ENCODE measurements at places on chromosomes 12 and 14.

DNA sequence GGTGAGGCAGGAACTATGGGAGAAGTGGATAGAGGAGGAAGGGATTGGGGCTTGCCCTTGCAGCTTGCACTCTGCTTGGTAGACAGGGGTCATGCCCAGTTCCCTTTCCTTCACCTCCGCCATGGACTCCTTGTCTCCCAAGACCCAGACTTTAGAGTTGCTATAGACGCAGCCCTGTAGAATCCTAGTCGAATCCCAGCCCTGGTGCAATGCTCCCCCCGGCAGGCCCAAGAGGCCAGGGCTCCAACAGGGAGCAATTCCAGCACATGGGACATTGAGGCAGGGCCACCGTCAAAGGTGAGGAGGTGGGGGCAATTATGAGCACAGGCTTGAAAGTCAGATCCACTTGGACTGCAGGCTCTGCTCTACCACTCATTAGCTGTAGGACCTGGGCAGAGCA lies 29.5 kb upstream of the BCDIN3D start:
- no peak for DNase-seq

- no peak for DNase-seq
Observed at GRCh38 chr12:68775121-68775630, 29.2 kb downstream of the SLC35E3 start.

GRCh38 chr14:61296719-61297502 lies 15.8 kb upstream of the TMEM30B start:
- DNase-seq, result no peak

- DNase-seq, result no peak
Observed at GRCh38 chr12:34186492-34186891, 164.2 kb downstream of the ALG10 start.

- DNase-seq, result no peak
Observed at GRCh38 chr14:59134307-59134706, 54.2 kb upstream of the DAAM1 start.

GRCh38 chr14:105363847-105364708 lies 34.3 kb upstream of the TEX22 start:
- peak; percentile 18 for DNase-seq

DNA sequence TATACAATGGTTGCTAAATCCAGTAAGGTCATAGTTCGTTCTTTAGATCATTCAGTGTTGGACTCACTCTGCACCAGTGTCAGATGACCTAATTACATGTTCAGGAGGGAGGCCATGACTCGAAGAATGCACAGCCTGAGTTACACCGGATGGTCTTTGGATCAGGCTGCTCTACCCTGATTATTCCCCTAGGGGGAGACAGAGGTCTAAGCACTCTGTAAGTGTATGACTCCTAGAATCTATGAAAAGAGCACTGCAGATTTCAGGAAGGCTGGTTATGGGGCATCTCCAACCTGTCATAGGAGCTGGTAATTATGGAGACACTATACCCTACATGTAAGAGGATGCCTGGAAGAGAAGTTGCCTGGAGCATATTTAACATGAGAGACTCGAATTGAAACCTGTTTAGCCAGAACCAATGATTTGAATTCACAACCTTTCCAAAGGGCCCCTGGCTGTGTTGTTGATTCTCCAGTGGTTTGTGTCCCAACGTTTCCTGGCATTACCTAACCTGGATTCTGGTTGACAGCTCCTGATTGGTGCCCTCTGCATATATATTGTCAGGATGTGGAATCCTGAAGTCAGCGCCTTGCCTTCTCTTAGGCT lies at the start of gene MUCL1:
MUCL1 (plus strand) TSS at position 584 of the 606 bp plus-strand sequence. CDS start 67 bp downstream, outside the sequence.
- peak; percentile 71 for DNase-seq

DNA sequence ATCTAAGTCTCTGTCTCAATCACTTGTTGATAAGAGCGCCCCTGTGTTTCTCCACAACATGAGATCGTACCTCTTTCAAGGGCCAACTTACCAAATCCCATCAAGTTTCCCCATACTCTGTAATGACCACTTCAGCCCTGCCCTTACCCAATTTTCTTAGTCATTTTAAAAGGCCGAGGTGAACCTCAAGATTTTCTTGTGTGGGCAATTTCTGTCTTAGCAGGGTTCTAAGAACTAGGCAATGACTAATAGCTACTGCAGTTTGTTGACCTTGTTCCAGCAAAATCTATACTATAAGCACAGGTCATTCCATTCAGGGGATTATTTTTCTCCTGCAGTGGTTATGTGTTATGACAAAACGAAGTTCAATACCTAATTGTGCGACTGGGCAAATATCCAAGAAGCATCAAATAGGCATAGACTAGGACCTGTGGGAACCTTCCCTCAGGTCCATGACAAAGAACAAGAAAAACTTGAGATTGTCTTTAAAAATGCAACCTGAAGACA lies 359.8 kb downstream of the PCNX1 start:
- no peak for DNase-seq

DNA sequence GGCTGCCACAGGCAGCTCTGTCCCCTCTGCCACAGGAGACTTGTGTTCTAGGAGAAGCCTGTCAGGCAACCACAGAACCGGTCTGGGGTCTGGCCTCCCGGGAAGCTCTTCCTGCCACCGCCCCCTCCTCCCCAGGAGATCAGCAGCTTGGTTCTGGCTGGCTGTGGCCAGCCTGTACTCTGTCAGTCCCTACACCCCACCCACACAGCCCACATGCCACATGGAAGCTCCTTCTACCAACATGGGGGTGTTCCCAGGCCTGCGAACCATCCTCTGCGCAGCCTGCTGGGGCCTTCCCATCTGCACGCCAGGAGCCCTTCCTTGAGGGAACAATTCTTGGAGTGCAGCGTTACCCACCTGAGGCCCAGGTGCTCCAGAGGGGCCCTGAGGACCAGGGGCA lies 16.8 kb downstream of the TMEM106C start:
- no peak for DNase-seq

DNA sequence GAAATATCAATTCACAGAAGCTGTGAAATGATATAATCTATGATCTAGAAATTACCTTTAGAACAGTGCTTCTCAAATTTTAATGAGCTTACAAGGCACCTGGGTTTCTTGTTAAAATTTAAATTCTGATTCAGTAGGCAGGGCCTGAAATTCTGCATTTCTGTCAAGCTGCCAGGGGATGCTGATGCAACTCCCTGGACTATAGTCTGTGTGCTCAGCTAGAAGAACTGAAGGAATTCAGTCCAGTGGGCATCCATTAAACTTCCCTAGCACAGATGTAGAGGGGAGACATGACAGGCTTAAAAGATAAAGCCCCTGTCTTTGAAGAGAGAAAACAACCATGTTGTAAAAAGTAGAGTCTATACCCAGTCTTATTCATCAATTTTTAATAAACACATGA lies 441.8 kb downstream of the TMTC2 start:
- DNase-seq, result no peak

DNA sequence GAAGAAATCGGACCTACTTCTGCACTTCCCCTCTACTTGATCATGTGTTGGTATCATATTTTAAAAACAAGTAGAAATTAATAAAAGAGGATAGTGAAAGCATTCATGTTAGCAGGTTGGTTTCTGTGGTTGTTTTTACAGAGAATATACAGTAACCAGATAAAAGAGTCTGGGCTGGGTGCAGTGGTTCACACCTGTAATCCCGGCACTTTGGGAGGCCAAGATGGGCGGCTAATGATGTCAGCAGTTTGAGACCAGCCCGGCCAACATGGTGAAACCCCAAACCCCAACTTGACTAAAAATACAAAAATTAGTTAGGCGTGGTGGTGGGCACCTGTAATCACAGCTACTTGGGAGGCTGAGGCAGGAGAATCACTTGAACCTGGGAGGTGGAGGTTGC lies 55.9 kb downstream of the LRP6 start:
- DNase-seq, result peak; percentile 4

DNA sequence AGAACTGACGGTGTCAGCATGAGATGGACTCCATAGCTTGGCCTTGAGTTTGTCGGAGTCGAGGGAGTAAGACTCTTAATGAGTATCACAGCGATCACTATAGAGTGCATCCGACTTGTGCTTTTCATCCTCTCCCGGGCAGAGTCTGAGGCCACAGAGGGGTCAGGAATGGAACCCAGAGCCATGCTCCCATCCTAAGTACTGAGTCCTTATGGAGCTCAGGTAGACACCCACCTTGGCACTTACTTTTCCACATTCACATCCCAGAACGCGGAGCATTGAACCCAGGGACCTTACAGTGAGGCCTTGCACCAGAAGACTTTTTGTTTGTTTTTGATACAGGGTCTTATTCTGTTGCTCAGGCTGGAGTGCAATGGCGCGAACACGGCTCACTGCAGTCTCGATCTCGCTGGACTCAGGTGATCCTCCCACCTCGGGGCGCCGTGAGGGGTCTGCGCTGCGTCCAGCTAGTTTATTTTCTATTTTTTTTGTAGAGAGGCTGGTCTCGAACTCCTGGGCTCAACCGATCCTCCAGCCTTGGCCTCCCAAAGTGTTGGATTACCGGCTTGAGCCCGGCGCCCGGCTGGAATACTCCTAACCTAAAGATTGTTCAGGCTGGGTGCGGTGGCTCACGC lies 719 bp upstream of the SRSF9 start:
- no peak for DNase-seq

DNA sequence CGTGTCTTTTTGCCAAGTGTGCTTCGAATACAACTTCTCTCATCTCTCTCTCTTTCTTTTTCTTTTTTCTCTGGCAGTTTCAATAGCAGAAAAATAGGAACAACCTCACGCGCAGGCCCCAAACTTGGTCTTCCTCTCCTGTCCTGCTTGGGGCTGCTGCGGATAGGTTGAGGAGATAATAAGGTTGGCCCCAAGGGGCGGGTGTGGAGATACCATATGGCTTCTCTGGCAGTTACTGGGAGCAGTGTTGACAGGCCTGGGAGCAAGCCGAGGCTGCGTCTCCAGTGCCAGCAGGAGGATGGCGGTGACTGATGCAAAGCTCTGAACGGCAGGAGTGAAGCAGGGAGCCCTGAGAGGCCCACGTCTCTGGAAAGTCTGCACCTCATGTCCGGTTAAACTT lies 89.5 kb upstream of the MANSC4 start:
- DNase-seq, result no peak

- no peak for DNase-seq
Observed at GRCh38 chr14:66380143-66380542, 106.0 kb upstream of the CCDC196 start.

- DNase-seq, result peak; percentile 9
Observed at GRCh38 chr14:90756755-90757345, 59.4 kb downstream of the TTC7B start.

DNA sequence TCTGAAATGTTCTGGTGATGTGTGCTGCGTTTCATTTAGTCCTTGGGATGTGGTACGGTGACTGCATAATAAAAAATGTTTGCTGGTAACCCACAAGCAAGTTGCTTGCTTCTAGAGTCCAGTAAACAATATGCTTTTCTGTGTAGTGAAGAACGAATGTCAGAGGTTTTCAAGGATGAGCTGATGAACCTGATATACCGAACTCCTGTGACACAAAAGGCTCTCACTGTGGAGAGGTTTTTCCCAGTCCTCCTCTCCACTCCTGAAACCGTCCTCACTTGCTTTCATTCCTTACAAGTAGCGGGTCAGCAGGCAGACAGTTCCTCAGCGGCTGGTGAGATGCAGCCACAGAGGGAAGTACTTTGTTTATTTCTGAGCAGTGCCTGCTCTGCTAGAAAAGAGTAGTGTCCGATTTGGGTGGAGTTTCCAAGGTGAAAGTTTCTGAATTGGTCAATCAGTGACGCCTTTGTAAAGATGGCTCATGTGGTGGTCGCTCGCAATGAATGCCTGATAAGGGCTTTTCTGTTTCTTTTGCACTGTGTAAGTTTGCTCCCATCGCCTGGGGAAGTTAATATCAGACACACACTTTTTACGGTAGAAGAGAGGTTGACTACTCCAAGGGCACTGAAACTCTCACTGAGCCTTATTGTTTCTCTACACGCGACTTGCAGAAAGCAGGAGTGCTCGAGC lies 3.0 kb downstream of the ETV6 start:
- peak; percentile 34 for DNase-seq

- DNase-seq, result no peak
Observed at GRCh38 chr14:80567905-80568536, 356.7 kb upstream of the DIO2 start.

DNA sequence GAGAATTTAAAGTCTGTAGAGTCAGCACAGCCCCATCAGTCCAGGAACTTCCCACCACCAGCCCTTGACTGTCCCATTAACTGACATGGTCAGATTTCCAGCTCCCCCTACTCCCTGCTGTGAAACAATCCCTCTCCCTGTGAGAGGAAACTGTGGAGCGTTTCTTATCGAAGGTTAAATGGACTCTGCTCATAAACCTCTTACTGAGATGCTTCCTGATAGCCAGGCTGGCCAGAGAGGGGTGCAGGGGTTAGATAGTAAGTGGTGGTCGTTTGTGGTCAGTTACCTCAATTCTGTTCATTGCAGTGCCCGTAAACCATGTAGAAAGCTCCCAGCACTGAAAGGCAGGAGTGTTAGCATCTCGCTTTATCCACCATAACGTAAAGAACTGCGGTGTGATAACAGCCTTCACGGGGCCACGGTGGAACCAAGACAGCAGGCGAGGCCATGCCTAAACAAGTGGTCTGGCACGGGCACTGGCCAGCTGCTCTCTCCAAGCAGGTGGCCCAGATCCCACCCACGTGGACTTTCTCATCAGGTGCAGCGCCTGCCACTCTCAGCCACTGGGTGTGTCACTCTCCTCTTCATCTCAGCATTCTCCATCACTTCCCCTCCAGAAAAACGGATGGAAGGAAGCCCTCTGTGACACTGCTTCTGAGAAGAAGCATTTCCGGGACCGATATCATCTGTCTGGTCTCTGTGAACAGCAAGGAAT lies 102.2 kb downstream of the FBXL14 start:
- DNase-seq, result no peak

- no peak for DNase-seq
Observed at GRCh38 chr12:59812716-59813115, 216.9 kb downstream of the SLC16A7 start.

Data from activated CD4-positive, alpha-beta T cell treated with anti-CD3 and anti-CD28 coated beads, Interleukin-2, amount 50 U/mL, for 48 hours (primary cell).